ENCODE measurements at places on chromosomes 6 and 20.

GRCh38 chr6:109610590-109610989 is 80.4 kb downstream of the AK9 start:
- DNase-seq = no peak

GRCh38 chr6:98977671-98978292 is 30.0 kb upstream of the FBXL4 start:
- DNase-seq = no peak

GRCh38 chr6:163423696-163424095 is 9.2 kb downstream of the QKI start:
- DNase-seq = no peak

DNA sequence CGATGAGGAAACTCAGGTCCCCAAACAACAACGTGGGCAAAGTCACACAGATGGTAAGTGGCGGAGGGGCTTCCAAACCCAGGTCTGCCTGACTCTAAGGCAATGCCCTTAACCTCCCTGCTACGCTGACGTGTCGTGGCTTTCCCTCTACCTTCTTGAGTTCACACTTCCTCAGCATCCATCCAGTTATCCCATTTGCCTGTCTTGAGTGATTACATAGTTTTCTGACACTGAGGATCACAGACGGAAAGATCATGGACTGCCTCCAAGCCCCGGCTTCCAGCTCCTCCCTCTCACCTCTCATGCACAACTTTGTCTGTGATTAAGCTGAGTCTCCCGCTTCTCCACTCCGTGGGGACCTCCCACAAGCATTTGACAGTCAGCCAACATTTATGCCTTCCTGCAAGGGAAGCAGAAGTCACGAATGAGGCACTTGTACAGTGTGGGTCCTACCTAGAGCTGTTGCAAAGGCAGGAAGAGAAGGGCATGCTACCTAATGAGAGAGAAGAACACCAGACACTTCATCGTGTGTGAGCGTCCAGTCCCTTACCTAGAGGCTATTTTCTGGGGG is 33.8 kb downstream of the TBC1D7 start:
- no peak for DNase-seq

DNA sequence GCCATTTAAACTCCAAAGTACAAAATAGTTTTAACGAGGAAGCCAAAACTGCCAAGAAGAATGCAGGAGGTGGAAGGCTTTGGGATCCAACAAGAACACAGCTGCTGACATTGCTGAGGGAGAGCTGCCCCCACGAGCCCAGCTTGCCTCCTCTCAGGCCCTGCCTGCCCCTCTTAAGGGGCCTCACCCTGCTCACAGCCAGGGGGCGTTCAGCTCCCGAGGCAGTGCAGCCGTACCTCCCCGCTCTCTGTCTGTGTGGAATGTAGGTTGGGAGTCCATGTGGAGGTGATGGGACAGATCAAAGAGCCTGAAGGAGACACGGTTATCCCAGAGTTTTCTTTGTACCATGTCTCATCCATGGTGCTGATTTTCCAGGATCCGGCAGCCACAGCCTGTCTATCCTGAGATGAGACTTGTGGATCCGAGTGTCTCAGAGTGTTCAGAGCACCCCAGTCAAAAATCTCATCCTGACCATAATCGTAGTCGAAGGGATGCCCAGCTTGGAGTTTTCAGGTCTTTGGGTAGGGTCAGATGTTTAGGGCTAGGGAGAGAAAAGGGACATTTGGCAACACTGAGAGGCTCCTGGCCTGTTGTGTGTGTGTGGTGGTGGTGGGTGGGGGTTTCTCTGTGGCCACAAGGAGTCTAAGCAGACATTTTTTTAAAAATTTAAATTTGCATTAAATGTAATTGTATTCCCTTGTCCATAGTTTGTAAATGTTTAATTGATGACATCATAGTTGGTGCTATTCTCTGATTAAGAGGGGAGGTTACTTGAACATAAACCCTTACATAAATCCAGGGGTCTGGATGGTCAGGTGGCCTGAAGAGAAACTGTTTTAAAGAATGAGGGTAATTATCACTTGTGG is 111.4 kb upstream of the CLDN20 start:
- DNase-seq = no peak

GRCh38 chr6:40378071-40378724 is 209.0 kb downstream of the LRFN2 start:
- DNase-seq = no peak

- DNase-seq = no peak
Observed at GRCh38 chr6:96184798-96185197, 169.0 kb downstream of the FUT9 start.

Data from stimulated activated CD4-positive, alpha-beta T cell treated with anti-CD3 and anti-CD28 coated beads, Interleukin-15, amount 100 ng/mL, for 1 hour (primary cell).